ENCODE measurements at places on chromosomes 3 and 15.

DNA sequence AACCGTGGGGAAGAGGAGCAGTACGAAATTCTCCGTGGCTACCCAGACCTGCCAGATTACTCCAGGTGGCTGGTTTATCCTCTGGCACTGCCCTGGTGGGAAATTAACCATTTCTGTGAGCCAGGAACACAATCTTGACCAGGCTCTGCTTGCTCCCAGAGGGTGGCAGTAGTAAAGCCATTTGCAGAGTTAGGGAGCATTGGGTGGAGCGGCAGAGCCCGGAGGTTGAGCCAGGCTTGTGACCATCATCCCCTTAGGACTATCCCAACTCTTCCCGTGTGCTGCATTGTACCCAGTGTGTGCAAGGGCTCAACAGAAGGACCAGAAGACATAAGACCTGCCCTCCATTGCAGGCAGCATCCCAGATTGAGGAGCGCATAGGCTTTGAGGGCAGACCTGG lies 5.3 kb downstream of the KNG1 start:
- no peak for DNase-seq

DNA sequence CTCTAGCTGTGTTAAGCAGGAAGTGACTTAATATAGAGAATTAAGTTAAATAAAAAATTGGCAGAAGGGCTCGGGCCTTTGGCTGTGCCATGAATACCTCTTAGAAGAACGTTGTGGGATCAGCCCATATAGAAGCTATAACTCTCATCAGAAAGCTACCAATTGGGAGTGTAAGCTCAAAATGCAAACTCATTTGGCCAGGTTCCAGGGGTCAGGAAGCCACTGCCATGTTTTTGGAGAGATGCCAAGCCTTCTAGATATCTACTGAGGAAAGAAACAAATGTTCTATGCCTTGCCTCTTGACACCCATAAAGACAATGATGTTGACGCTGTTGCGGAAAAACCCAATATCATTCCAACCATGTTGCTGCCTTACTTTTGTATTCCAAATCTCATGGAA lies 475.2 kb upstream of the TGFBR2 start:
- no peak for DNase-seq

DNA sequence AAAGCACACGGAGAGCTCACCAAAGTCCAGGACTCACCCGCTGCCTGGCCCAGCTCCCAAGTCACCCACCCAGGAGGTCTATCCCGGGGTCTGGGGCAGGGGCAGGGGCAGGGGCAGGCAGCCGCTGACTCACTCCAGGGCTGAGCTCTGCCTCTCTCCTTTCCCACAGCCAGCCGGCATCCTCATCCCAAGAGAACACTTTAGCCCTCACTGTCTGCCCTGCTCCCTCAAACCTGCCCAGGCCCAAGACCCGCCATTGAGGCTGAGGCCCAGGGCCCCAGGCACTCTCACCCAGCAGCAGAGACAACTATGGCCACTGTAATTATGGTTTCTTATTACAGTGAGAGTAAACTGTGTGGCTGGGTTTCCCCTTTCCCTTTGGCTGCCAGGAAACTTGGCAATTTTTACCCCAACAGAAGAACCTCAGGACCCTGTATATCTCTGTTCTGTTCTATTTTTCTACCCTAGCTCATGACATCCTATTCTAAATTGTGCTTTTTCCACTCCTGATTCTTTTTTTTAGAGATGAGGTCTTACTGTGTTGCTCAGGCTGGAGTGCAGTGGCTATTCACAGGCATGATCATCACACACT lies 53.0 kb downstream of the IQSEC1 start:
- no peak for DNase-seq

- DNase-seq: no peak
Observed at GRCh38 chr15:95091444-95091843, 860.1 kb downstream of the MCTP2 start.

DNA sequence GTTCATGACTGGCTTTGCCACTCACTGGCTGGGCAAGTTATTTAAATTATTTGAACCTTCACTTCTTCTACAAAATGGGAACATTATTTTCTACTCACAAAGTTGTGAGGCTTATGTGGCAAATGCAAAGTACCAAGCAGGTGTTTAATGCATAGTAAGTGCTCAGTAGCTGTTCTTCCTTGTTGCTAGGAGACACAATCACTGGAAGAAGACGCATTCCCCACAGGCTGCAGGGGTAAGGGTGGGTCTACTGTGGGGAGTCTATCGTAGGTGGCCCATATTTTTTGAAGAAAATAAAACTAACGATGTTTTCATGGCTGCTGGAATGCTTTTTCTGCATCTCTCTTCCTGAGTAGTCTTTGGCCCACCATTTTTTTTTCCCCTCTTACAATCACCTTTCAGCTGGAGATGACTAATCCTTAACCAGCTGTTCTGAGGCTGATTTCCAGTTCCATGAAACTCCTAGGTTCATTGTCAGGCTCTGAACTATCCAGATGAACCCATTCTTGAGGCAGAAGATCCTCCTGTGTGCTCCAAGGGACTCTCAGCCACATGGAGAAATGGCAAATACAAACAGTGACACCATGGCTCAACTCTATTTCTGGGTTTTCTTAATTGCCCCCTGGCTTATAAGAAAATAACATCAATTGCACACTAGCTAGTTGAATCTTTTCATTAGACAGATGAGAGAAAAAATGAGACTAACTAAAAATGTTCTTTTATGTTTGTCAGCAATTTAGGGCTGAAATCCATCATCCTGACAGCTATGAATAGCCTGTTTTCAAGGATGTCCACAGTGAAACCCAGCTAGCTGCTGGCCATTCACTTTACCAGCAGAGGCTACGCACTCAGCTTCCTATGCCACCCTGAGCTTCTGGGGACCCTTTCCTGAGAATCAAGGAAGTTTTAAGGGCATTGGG lies 108.3 kb upstream of the ETV5 start:
- DNase-seq: no peak

DNA sequence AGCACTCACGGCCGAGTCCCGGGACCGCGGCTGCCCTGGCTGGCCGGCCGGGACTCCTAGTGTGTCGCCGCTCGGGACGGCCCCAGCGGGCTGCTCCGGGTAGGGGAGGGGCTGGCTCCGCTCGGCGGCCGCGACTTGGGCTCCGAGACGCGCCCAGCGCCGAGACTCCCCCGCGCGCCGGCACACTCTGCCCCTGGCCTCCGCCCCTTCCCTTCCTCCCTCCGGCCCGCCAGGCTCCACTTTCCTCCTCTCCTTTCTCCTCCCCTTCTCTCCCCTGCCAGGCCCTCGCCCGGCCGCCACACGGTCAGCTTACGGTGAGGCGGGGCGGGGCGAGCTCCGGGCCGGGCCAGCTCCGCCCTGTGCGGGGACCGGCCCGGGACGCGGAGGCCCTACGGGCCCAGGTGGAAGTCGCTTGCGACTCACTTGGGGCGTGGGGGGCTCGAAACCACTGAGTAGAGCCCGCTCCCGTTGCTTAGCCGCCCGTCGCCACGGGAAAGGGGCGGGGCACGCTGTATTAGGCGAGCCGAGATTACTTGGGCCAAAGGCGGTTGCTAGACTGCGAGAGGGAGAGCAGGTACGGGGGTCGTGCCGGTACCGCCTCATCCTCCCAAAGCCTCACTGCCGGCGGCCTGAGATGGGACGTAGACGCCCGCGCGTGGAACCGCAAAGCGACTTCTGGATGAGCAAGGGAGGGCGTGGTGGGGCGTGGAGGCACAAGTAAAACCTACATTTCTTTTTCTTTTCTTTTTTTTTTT lies at the start of gene ITGB5:
Gene ITGB5, minus strand, starts transcription at position 189 of the 755 bp plus-strand sequence. CDS start 365 bp downstream, outside the sequence.
- no peak for DNase-seq

GRCh38 chr3:41652931-41653330 lies 309.0 kb downstream of the ULK4 start:
- no peak for DNase-seq

DNA sequence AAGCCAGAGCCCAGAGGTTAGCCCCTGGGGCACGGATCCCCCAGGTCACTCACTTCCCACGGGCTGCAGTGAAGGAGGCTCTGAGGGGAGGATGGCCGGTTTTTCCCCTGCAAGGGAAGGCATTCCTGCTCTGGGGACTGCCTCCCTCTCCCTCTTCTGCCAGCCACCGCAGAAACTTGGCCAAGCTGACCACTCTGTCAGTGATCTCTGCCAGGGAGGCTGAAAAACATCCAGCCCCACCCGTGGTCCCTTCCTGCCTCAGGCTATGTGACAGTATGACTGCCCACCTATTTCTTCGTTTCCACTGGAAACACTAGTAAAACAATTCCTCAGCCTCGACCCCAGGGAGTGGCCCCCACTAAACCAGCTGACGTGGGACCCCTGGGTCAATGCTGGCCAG lies 14.6 kb upstream of the FANCD2 start:
- no peak for DNase-seq

DNA sequence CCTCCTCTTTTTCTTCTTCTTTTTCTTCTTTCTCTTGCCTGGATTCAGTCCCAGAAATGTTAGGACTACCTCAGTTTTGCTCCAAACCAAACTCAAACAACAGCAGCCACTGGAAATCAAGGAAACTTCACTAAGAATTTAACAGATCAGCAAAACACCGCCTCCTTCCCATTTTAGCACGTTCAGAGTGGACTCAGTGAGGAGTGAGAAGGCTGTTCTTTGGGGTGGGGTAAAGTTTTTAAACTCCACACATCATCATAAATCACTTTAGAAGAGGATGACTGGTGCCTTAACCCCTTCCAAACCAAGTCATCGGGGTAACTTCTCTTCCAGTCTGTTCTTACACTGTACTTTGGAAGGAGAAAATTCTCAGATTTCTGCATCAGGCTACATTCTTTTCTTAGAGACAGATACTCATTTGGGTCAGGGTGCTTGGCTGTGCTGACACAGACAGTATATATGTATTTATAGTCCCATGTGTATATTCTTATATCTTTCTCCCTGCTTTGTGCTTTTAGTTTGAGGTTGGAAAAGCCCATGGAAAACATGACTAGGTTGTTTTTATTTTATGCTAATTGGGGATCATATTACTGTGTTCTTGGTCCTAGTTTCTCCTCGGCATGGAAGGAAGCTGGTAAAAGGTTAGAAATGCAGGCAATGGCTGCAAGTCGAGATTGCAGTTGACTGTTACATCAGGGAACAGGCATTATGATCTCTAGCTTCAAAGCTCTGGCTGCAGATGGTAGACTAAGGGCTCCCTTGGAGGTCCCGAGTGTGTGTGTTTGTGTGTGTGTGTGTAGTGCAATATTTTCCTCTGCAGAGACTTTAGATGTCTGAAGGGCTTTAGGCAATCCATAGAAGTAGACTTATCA lies at the start of gene CCDC80:
Gene CCDC80, minus strand, starts transcription at position 214 of the 872 bp plus-strand sequence. CDS start 1,238 bp downstream, outside the sequence.
- no peak for DNase-seq

GRCh38 chr3:41346698-41347270 lies 147.5 kb downstream of the CTNNB1 start:
- no peak for DNase-seq

- no peak for DNase-seq
Observed at GRCh38 chr15:72397796-72398588, at the start of gene TMEM202. TMEM202 (plus strand) TSS chr15:72398305; CDS start chr15:72398327, 22 bp downstream.

DNA sequence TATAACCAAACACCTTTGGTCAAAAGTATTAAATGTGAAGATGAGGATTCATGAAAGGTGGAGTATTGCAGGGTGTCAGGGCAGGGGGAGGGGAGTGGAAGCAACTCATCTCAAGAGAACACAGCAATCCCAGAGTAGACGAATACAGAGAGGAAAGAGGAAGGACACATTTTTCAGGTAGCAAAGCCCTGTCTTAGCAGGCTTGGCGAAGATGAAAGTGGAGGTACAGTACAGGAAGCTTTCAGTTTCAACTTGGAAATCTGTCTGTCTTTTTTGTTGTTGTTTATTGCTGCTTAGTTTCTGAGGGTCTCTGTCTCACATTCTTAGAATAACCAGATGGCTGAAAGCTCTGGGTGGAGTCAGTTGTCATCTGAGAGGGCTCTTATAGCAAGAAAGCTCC lies 80.8 kb upstream of the GPR149 start:
- no peak for DNase-seq

DNA sequence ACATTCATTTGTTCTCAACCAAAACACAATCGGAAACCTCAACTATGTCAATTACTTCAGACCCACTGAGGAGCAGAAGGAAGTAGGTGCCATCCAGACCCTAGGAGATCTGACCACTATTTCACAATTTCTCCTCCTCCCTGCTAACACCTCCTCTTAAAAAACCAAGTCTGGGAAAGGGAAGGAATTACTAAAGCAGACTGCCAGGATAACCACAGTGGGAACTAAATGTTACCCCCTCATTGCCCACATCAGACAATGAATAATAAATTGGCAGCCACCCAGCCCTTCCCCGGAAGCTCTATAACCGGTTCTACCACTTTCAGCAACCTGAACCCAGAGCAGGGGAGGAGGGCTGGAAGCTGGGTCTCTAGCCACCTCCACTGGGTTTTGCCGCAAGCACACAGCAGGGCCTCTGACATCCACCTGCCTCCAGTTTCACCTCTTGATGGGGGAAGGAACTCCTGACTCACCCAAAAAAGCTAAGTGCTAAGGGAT lies 17.6 kb downstream of the C15orf62 start:
- peak; percentile 36 for DNase-seq

- DNase-seq: no peak
Observed at GRCh38 chr3:148203297-148204010, 494.2 kb upstream of the AGTR1 start.

GRCh38 chr3:25711090-25711489 lies 46.4 kb upstream of the TOP2B start:
- no peak for DNase-seq

GRCh38 chr15:85044251-85044853 lies 62.7 kb downstream of the PDE8A start:
- peak; percentile 12 for DNase-seq

- no peak for DNase-seq
Observed at GRCh38 chr3:37386627-37387230, 212.3 kb upstream of the LRRFIP2 start.

DNA sequence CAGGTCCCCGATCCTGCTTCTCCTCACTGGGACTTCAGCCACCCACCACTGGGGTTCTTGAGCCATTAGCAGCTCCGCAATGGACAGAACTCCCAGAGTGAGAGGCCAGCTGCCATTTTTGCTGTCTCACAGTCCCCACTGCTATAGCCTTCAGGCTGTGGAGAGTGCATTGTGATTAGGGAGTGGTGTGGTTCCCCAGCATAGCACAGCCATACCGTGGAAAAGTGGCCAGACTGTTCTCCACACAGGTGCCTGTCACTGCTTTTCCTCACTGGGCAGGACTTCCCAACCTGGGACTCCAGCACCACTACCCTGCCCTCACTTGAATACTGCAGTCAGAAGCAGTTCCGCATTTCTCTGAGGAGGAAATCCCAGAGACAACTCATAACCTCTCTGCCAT lies 270.3 kb upstream of the DCBLD2 start:
- no peak for DNase-seq

GRCh38 chr15:78213956-78214355 lies 20.4 kb downstream of the ACSBG1 start:
- no peak for DNase-seq

- DNase-seq: no peak
Observed at GRCh38 chr15:39710681-39711080, 72.0 kb downstream of the FSIP1 start.

DNA sequence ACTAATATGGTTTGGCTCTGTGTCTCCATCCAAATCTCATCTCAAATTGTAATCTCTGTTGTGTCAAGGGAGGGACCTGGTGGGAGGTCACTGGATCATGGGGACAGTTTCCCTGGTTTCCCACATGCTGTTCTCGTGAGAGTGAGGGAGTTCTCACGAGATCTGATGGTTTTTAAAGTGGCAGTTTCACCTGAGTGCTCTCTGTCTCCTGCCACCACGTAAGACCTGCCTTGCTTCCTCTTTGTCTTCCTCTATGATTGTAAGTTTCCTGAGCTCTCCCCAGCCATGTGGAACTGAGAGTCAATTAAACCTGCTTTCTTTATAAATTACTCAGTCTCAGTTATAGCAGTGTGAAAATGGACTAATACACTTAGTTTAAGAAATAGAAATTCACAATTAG lies 228.9 kb downstream of the CD47 start:
- DNase-seq: no peak

- DNase-seq: no peak
Observed at GRCh38 chr3:48985831-48986376, 4.1 kb upstream of the P4HTM start.

All from activated CD8-positive, alpha-beta memory T cell treated with anti-CD3 and anti-CD28 coated beads for 4 hours (primary cell).